ENCODE measurements at places on chromosomes 7 and 10. TPM values are rescaled to one million over a fixed set of nuclear protein-coding genes. Genes with fewer than 3 reads are reported as not detected.

The NUTM2E gene
- not detected for total RNA-seq

The SLC16A12 gene
- total RNA-seq: under 0.01 TPM

The TMEM229A gene
- not detected for total RNA-seq

The SUGCT gene
- 8.5 TPM for total RNA-seq

The TRIM73 gene
- total RNA-seq: 0.20 TPM

The SPRN gene
- total RNA-seq: 0.37 TPM

The IFIT1B gene
- not detected for total RNA-seq

The UPK3B gene
- not detected for total RNA-seq

The CNPY4 gene
- 17.3 TPM for total RNA-seq

The FOXI2 gene
- not detected for total RNA-seq

Measured in subcutaneous preadipocyte (primary cell).